ENCODE measurements at places on chromosomes 16 and 17.
A peak's percentile ranks its signal among the peaks of the same experiment; 100 is the strongest.

GRCh38 chr17:8502126-8502525 is 66.4 kb downstream of the NDEL1 start:
- no peak for DNase-seq

DNA sequence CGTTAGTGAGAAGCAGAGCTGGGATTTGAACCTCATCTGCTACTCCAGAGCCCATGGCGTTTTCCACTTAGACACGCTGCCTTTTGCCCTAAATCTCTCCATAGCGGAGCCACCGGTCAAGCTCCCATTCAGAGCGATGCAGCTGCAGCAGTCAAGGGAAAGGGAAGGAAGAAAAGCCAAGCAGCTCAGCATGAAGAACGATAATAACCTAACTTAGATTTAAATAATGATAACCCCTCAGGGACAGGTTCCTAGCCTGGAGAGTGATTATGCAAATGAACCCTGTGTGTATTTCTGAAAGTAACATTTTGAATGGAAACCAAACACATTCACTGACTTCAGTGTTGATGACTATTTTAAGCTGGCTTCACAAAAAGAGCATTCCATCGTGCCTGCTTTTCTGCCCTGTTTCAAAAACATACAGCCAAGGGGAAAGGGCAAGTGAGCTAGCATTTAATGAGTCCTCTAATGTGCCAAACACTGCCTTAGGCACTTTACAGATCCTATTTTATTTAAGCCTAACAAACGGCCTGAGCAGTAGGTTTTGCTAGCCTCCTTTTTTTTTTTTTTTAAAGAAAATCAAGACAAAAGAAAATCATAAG is 798.3 kb downstream of the CDH8 start:
- DNase-seq, result no peak

GRCh38 chr17:72005332-72006163 is 115.3 kb upstream of the SOX9 start:
- no peak for DNase-seq

GRCh38 chr17:80569924-80570323 is 25.3 kb downstream of the RPTOR start:
- no peak for DNase-seq

- DNase-seq, result no peak
These were observed 936 bp upstream of the RASL10B start for GRCh38 chr17:35730400-35731005.

GRCh38 chr16:72474501-72475123 is 302.7 kb upstream of the PMFBP1 start:
- DNase-seq, result no peak

DNA sequence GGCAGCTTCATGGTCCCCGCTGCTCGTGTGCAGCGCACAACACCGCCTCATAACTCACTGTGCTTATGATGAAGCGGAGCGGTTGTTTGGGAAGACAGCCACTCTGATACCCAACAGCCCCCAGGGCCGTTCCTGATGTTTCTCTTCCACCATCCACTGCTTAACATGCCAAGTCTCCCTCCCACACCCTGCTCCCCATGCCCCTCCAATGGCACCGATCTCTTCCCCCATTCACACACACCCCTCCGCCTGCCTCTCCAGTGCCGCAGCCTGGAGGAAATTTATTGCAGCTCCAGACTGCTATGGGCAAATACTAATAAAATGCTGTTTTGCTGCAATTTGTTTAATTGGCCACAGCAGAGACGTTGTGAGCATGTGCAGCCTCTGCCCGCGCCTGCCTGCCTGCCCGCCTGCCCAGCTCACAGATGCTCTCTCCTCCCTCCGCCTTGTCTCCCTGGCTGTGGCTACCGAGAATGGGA is 80.3 kb upstream of the LHX1 start:
- no peak for DNase-seq

DNA sequence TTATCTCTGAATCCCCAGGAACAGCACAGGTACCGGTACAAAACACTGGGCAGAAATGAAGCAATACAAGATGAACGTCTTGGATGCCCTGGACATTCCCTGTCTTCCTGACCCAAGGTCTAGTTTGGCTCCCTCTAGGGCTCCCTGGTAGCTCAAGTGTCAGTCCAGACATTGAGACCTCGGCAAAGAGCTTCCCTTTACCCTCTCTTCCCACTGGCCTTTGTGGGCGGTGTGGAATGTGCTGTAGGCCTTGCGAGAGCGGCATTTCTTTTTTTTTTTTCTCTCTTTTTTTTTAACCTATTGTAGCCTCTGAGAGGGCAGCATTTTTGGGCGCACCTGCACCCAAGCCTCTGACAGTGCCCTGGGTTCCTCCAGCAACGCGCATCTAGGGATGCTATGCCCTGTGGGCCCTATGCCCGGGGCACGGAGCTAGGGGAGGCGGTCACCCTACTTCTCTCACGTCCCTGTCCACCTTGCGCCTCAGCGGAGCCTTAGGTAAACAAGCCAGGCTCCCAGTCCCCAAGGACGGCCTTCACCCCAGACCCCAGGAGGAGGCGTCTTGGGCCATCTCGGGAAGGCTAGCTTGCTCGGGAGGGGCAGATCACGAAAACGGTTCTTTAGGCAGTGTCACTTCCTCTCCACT is 1.2 kb upstream of the NFATC3 start:
- DNase-seq, result no peak

DNA sequence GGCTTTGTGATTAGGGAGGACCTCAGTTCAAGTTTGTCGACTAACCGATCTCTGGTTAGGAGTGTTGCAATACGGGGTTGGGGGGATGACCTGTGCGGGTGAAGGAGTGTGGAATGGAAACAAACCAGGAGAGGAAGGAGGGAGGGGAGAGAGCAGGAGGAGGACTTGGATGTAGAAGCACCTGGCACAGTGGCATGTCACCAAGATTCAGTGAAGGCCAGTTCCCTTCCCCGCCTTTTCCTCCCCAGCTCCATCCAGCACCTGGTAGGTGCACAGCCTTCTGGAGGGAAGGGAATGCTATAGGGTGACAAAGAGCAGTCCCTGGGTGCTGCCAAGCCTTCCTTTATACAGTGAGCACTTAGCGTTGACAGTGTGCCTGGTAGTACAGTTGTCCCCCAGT is 107.4 kb upstream of the CRHR1 start:
- DNase-seq, result no peak

DNA sequence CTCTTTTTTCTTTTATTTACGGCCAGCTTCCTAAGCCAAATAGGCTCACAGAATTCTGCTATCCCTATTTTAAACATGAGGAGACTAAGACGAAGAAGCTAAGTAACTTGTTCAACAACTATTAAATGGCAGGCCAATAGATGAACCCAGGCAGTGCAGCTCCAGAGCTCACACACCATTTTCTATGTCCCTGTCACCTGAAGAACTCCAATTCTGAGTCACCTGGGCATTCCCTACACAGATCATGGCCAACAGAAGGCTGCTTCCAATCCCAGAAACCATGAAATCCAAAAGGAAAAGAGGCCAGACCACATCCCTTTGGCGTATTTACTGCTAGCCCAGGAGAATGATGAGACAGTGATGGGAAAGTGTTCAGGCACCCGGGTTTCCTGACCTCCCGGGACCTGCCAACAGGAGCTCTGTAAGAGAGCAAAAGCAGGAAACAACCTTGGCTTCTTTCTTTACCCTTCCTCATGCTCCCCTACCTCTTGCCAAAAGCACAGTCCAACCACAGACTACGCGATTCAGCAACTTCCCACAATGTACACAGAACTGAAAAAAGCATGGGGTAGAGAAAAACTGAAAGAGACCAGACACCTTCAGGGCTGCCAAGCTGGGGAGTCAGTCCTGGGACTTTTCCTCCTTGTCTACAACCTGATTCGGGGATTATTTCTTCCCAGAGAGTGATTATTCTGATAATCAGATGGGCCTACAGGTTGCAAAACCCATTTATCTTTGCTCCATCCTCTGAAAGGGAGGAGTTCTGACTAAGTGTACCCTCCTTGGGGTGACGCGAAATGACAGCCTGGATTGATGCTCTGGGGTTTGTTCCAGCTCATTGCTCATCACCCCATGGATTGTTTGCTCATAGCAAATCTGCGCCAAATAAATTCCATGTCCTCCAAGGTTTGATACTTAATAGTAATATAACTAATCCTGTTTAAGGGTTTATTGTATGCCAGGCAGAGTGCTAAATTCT is 47.8 kb upstream of the HAS3 start:
- DNase-seq, result no peak

- no peak for DNase-seq
These were observed 40.3 kb downstream of the CYTH1 start for GRCh38 chr17:78741644-78742284.

GRCh38 chr17:44187131-44187899 is 543 bp downstream of the TMUB2 start:
- DNase-seq, result peak; percentile 83

DNA sequence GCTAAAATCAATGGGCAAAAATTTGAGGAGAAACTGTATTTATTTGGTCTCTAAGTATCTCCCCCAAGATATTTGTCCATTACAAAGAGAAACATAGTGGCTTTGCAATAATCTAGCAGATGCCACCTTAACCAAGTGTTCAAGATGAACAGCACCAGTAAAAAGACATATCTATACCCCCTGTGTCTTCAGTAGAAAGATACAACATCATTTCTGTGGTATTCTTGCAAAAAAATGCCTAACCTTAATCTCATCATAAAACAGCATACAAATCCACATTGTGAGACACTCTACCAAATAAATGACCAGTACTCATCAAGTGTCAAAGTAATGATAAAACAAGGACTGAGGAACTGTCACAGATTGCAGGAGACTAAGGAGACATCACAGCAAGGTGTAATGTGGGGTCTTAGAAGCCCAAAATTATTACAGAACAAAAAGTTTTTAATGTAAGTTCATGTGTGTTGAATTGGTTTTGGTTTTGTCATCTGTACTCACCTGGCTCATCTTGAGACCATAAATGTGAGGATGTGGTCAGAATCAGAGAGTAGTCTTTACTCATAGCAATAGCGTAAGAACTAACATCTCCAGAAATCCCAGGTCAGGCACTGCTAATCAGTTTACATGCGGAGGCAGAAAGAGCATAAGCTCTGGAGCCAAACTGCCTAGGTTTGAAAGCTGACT is 77.2 kb downstream of the AATF start:
- DNase-seq, result no peak

- no peak for DNase-seq
These were observed 30.4 kb upstream of the ZC3H18 start for GRCh38 chr16:88539652-88540345.

GRCh38 chr17:77863814-77864161 is 94.7 kb upstream of the TNRC6C start:
- DNase-seq, result no peak

- no peak for DNase-seq
These were observed 20.1 kb downstream of the CCDC102A start for GRCh38 chr16:57516176-57516725.

GRCh38 chr17:16478649-16479048 is 13.3 kb downstream of the LRRC75A start:
- no peak for DNase-seq

- no peak for DNase-seq
These were observed 1.8 kb downstream of the SPECC1 start for GRCh38 chr17:20010936-20011335.

GRCh38 chr16:74747716-74748615 is 26.7 kb downstream of the FA2H start:
- no peak for DNase-seq

- no peak for DNase-seq
These were observed 99.7 kb downstream of the CBLN1 start for GRCh38 chr16:49181791-49182518.

- no peak for DNase-seq
These were observed 6.6 kb upstream of the SLC12A3 start for GRCh38 chr16:56858374-56858773.

DNA sequence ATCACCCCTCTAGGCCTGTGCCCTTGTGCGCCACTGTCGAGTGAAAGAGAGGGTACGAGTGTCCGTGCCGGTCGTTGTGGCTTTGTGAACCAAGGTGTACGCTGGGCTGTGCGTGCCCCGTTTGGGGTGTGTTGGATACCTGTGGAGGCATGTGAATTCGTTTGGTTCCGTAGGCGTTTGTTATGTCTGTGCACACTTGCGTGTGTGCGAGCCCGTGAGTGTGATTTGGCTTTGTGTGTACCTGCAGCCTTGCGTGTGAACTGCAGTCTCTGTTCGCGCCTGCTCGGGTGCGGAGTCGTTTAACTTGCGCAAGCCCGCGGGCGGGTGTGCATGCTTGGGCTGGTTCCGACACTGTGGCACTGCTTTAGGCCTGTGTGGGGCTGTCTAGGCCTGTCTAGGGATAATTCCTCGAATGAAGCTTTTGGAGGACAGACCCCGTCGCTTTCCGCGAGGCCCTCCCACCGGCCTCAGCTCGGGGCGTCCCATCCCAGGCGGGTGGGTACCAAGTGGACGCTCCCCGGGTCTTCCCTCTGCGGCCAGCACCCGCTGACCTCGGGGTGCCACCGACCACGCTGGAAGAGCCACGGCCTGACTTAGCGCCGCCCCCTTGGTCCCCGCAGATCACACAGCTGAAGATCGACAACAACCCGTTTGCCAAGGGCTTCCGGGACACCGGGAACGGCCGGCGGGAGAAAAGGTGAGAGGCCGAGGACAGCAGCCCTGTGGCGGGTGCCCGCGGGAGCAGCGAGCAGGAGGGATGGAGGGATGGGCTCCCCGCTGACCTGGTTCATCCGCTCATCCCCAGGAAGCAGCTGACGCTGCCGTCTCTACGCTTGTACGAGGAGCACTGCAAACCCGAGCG is 4.4 kb downstream of the TBX2 start:
- DNase-seq, result no peak

GRCh38 chr17:32780721-32781120 is 96.2 kb downstream of the MYO1D start:
- no peak for DNase-seq

DNA sequence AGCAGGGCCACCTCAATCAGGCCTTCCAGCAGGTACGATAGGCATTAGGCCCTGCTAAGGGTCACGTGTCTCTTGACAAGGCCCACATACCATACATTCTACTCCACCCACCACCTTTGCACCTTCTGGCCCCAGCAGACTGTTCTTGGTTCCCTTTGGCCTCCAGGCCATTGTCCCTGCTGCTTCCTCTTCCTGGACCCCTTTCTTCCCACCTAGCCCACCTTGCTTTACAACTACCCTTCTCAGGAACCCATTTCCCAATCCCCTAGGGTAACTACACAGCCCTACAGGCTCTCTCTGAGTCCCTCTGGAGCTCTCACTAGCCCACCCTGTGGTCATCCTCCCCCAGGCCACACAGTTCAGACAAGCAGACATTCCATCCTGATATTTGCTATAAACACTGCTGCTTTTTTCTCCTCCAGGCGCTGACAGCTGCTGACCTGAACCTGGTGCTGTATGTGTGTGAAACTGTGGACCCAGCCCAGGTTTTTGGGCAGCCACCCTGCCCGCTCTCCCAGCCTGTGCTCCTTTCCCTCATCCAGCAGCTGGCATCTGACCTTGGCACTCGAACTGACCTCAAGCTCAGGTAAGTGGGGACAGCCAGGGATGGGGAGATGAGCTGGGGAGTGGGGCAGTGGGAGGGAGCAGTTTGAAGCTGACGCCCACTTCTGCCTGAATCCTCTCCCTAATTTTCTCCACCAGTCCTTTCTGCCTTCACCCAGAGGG is 1.4 kb upstream of the NRN1L start:
- DNase-seq, result no peak

GRCh38 chr16:23254338-23254737 is 47.8 kb upstream of the SCNN1B start:
- DNase-seq, result no peak

- DNase-seq, result no peak
These were observed 6.9 kb upstream of the BPTF start for GRCh38 chr17:67818110-67819002.

GRCh38 chr17:34386697-34387550 is 23.9 kb upstream of the CCL1 start:
- no peak for DNase-seq
